ENCODE measurements at places on chromosomes 12 and 14.

DNA sequence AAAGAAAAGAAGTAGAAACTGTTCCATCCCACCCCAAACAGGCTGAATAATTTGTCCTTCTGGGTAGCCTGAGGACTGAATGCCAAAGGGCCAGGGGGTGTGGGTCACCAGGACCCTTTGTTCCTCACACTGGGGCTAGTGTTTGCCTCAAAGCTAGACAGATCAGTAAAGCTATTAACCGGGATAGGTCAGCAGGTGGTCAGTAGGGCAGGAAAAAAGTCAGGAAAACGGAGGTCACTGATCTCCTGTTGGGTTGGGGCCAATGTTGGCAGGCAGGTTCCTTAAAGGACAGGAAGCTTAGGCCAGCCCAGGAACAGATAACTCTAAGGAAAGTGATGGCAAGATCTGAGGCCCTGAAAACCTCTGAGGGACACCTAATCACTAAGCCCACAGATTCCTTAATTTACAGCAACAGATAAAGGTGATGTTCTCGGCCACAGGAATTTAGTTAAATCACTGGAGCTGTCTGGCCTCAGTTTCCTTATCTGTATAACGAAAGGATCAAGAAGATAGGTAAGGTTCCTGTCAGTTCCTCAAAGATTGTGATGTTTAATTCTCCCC lies 22.7 kb upstream of the TMPO start:
- DNase-seq: no peak

GRCh38 chr12:92829686-92830282 lies 99.3 kb downstream of the EEA1 start:
- no peak for DNase-seq

- DNase-seq: no peak
These were observed 28.2 kb downstream of the GLRX5 start for GRCh38 chr14:95562892-95563685.

- DNase-seq: no peak
These were observed 103.3 kb downstream of the NCOR2 start for GRCh38 chr12:124464062-124464461.

- no peak for DNase-seq
These were observed 173.1 kb downstream of the APAF1 start for GRCh38 chr12:98818239-98818638.

DNA sequence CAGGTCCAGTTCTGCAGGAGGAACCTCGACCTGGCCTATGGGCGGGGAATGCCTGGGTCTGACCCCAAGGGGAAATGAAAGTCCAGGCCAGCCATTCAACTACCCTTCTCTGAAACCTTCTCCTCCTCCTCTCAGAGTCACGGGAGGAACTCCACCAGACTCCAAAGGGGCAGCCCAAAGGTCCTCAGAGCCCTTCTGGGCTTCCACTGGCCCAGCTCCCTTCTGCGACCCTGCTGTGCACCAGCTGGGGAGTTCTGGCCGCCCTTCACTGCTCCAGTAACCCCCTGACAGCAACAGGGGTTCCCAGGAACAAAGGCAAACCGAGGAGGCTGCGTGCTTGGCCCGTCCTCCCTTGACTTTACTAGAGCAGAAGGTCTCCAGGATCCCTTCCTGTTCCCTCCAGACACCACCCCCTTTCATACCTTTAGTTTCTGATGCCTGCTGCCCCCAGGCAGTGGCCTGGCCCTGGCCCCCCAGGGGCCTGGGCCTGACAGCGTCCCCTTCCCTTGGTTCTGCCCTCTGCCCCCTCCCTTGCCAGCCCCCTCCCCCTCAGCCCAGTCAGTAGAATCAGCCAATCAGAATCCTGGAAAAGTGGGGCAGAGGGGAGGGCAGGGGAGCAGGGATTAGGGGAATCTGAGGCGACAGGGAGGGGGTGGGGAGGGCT lies 850 bp upstream of the ZNF385A start:
- DNase-seq: no peak

DNA sequence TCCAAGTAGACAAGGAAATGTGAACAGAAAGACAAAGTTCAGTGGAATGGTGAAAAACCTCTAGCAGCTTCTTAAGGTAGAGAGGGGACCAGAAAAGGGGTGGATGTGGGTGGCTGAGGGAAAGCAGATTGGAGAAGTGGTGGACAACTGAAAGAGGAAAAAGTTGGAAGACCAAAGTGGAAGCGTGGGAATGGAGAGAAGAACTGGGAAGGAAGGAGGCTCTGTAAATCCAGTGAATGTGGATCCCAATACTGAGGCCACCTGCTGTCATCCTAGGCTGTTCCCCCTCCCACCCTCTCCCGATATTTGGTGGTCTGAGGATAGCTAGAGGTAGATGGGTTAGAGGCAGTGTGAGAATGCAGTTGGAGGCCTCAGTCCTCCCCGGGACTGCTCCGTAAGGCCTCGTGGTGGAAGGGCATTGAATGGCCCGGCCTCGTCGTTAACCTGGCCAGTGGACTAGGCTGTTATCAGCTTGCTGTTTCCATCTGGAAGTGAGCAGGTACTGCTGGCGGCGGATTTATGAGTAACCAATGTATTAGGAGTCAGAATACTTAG lies 822 bp upstream of the POU6F1 start:
- DNase-seq: no peak

- DNase-seq: no peak
These were observed 6.0 kb downstream of the GAPDH start for GRCh38 chr12:6540181-6540877.

DNA sequence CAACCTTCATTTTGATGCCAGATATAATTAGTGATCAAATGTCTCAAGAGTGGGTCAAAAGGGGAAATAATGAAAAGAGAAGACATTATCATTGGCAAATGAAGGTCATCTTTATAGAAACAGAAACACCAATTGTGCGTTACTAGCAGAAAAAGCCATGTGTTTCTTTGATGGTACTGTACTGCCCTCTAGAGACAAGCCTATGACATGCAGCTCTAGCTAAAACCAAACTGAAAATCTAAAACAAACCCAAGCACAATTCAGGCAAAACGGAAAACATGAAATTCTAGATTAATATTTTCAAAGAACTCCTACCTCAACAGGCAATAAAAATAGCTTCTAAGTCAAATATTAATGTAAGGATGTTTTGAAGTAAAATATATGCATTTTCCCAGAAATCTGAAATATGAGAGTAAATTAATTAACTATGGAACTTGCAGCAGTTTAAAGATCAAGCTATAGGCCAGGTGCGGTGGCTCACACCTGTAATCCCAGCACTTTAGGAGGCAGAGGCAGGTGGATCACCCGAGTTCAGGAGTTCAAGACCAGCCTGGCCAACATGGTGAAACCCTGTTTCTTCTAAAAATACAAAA lies 115.4 kb downstream of the KLHL28 start:
- DNase-seq: no peak

GRCh38 chr12:81859521-81859920 lies 100.4 kb upstream of the PPFIA2 start:
- DNase-seq: no peak
